ENCODE measurements at places on chromosomes 3 and 15.

DNA sequence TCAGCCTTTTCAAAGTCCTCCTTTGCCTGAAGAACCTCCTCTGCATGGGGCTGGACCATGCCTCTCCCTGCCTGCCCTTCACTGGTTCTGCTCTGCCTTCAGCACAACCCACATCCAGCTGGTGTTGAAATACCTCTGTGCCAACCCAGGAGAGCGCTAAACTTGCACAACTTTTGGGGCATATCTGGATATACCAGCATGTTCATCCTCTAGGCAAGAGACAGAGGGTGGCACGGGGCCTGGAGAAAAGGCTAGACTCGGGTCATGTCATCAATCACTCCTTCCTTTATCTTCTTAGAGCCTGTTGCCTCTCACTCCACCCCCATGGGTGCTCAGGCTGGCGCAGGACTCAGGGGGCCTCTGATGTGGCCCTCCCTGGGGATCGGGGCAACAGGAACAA, 4.8 kb downstream of the SEMA4B start:
- no peak for DNase-seq

GRCh38 chr15:32943711-32944110, 225.9 kb downstream of the GREM1 start:
- DNase-seq = no peak

DNA sequence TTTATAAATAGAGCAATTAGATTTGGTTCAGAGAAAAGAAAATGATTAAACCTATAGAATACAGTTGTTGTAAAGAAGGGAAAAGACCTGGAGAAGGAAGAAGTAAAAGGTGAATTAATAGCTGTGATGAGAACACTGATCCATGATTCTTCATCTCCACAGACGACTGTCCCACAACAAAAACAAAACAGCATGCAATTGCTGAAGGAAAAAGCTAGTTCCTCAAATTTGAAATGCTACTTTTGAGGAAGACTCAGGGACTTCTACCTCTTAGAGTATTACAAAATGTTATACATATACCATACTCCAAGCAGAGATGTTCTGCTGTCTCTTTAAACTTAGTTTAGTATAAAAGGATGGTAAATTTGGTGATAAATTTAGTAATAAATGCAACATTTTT, 21.5 kb downstream of the ALCAM start:
- DNase-seq = peak; percentile 42

GRCh38 chr3:191282251-191283185, 46.7 kb upstream of the CCDC50 start:
- no peak for DNase-seq

DNA sequence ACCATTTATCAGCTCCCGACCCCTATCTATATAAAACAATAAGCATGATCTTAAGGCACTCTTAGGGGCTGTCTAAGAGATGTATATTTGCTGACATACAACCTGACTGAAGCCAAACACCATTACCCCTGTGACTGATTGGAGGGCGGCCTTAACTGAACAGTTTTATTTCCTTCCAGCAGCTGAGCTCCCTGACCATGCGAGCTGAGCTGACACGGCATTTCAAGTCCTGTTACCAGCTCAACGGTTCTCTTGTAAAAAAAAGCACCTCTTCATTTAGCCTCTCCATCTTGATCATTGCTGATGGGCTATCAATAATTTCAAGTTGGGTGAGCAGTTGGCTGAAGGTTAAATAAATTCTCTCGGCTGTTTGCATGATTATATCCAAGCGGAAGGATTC, 33.4 kb upstream of the BNIP2 start:
- no peak for DNase-seq

GRCh38 chr3:126390751-126391150, 4.0 kb upstream of the CFAP100 start:
- DNase-seq = no peak

DNA sequence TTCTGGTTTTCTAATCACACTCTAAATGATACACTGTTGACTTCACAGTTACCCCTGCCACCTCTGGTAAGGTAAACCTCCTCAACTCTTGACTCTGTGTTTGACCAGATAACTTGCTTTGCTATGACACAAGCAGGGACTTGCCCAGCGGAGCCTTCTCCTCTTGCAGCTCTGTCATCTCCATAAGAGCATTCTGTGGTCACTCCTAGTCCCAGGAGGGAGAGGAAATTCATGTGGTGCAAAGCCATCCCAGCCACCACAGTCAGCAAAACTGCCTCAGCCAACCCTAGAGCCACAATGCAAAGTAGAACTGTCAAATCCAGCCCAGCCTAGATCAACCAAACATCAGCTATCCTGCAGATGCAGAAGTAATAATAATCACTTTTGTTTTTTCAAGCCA, 144.7 kb upstream of the GADL1 start:
- DNase-seq = peak; percentile 47

- no peak for DNase-seq
Measured at GRCh38 chr3:138912237-138912636, 34.7 kb downstream of the FOXL2 start.

GRCh38 chr15:79032656-79033055, 57.9 kb downstream of the RASGRF1 start:
- no peak for DNase-seq

- peak; percentile 67 for DNase-seq
Measured at GRCh38 chr15:53197426-53197839, 407.3 kb upstream of the ONECUT1 start.

GRCh38 chr15:55630858-55631257, 42.7 kb upstream of the PYGO1 start:
- no peak for DNase-seq

- peak; percentile 87 for DNase-seq
Measured at GRCh38 chr3:195815169-195815771, 3.5 kb upstream of the MUC4 start.

GRCh38 chr3:111143-112069, 85.2 kb upstream of the CHL1 start:
- no peak for DNase-seq

GRCh38 chr3:160041465-160041864, 52.8 kb downstream of the IL12A start:
- DNase-seq = no peak

DNA sequence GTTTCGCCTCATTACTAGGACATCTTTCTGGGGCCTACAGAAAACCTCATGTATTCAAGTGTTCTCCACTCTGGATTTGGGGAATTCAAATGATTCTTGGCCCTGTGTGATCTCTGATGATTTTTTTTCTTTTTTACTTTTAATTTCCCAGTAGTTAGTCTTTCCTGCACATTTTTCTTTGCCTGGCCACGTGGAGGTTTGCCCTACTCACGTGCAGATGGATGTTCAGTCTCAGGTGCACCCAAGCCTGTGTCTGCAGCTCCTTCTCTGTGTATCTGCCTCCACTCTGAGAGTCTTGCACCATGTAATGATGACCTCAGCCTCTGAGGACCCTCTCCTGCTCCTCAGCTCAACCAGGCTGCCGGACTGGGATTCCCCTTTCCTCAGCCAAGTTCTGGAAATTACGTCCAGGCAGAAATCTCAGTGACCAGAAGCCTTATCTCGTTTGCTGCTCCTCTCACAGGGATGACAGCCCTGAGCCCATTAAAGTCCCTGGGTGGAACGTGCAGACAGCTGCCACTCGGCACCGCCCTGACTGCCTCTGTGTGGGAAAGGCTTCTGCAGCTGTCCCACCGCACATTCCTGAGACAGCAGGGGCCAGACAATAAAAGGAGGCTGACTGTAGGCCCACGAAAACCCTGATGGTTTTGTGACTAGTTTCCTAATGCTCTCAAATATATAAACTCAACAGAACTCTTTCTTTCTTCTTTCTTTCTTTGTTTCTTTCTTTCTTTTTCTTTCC, 31.4 kb upstream of the GABRB3 start:
- DNase-seq = no peak

DNA sequence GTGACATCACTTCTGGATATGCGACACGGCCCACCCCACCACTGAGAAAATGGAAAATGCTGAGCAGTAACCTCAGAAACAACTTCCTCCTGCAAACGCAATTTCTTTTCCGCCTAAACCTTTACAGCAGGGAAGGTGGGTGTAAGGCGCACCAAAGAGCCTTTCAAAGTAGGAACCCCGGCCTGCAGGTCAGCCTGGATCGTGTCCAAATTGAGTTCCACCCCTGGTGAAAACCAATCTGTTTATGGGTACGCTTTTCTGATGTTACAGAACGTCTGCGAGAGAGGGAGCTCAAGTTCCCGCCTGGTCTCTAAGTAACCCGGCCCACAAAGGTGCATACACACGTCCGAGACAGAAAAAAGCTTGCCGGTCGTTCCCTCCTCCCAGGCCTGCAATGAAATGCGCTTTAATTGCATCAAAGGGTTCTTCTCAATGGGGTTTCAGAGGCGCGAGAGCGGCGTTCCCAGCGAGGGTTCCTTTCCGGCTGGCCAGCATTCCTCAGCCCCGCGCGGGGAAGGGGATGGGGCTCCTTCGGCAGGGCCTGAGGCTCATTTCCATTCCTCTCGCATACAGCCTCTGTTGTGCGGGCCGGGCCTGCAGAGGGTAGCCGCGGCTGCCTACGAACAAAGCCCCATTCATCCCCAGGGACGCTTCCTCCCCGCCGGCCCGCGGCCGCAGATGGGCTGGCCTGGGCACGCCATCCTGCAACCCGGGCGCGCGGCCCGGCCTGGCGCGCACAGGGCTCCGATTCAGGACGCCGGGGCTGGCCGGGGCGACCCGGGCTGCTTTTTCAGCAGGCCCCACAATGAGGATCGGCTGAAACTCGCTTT, 138.1 kb downstream of the TMCO5A start:
- DNase-seq = peak; percentile 78

GRCh38 chr3:121529308-121529707, 16.5 kb downstream of the POLQ start:
- DNase-seq = peak; percentile 8

GRCh38 chr15:86018679-86019078, 61.0 kb upstream of the AGBL1 start:
- DNase-seq = no peak

- peak; percentile 86 for DNase-seq
Measured at GRCh38 chr15:73683777-73684580, at the start of gene CD276. TSS of gene CD276 (plus strand) at chr15:73684383. CDS start at chr15:73699640, 15,257 bp downstream.

DNA sequence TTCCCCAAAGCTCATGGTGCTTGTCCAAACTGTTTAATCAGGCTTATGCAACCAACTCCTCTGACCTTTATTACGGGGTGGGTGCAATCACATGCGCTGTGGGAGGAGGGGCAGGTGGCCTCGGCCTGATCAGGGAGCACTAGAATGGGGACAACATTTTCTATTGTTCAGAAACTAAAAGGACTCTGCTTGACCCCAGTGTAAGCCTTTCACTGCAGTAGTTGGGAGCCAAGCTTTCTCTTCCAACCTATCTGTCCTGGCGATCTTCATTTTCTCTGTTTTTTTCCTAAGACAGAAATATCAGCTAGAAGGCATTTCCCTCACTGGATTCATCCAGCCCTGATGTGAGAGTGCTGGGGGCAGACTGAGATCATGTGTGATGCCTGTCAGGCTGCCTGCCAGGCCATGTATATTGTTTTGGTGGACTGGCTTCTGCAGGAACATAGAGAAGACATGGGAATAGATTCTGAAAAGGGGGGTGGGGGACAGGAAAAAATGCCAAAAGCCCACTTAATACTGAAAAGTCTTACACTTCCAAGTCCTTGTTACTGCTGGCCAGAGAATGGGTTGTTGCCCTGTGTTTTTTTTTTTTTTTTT, 627.0 kb upstream of the TBL1XR1 start:
- peak; percentile 76 for DNase-seq

- no peak for DNase-seq
Measured at GRCh38 chr15:58355382-58355971, 76.3 kb upstream of the LIPC start.

- DNase-seq = peak; percentile 43
Measured at GRCh38 chr3:98894791-98895576, 6.5 kb downstream of the DCBLD2 start.

DNA sequence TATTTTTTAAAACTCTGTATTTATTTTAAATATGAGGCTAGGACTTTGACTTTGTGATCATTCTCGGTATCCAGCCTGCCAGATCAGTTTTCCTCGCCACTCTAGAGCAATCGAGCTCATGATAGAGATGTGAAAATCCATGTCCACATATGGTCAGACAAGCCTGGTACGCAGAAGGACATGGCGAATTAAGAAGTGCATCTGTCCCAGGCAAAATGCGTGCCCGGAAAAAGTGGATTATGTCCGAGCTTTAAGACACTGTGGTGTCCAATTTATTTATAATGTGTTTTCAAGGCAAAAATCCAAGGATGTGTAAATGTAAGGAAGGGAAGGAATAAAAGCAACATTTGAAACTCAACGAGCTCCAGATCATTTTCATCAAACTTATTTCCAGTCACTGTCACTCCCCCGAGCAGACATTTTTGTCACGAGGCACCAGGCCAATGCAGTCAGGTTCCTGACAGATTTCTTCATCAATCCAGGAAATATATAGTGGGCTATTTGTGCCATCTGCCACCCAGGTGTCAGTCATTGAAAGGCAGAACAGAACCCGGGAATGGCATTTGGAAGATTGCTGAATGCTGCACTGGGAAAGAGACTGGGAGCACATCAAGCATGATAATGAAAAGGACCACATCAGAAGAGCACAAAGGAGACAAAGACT, 825.7 kb downstream of the SQOR start:
- DNase-seq = no peak

DNA sequence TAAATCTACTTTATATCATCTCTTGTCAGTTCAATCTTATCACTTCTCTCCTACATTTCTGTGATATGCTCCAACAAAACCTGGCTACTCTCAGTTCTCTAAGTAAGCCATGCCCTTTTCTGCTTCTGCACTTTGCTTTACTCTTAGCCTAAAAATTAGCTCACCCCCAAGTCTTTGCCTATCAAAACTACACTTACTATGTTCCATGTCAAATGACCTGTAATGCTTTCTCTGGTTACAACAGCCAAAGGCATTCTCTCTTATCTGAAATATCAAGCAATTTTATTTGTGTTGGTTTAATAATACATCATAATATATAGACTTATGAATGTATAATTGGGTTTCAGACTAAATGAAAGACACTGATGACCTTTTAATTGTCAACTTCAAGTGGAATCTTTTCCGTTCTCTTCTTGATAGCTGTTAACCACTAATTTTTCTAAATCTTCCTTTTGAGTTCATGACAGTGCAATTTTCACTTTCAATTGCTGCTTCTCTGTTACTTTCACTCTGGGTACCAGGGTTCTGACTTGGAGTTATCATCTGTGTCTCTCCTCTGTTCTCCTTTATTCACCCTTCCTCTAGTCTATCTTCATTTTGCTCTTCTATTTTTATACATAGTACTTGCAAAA, 619.0 kb upstream of the GOLIM4 start:
- DNase-seq = no peak

DNA sequence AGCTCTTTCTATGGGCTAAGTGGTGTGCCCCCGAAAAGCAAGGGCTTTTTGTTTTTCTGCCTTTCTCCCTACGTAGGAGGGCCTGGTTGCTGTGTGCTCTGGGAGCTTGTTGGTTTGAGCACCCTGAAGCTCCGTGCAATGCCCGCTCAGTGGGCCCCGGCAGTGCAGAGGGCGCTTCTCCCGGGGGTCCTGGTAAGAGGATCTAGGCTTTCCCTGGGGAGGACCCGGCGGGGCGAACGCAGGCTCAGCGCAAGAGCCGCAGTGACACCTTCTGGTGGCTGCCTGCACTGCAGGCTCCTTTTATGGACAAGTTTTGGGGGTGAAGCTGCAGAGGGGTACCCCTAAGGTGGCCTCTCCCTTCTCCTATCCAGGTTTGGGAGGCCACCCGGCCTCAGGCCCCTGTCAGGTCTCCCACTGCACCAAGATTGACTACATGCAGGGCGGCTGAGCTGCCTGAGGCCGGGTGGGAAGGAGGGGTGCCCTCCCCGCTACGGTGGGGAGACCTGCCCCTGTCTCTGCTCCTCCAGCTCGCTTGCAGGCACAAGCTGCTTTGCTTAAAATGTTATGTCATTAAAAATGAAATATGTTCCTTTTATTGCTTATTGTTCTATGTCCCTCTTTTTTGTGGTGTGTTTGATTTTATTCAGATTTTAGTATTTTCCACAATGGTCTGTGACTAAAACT, 387.9 kb downstream of the GABRG3 start:
- peak; percentile 25 for DNase-seq
